ENCODE measurements at places on chromosomes 12 and 14. TPM values are rescaled to one million over a fixed set of nuclear protein-coding genes. Genes with fewer than 3 reads are reported as not detected.

Gene PIWIL1
- total RNA-seq, result not detected

Gene ZBTB25
- total RNA-seq, result 5.0 TPM

Gene ORAI1
- total RNA-seq, result 8.3 TPM

Gene LMO3
- 12.4 TPM for total RNA-seq

Gene DDX11
- total RNA-seq, result 5.3 TPM

Gene GALNT8
- 2.0 TPM for total RNA-seq

Gene INHBC
- not detected for total RNA-seq

Gene BDKRB1
- total RNA-seq, result 20.0 TPM

Gene NINJ2
- total RNA-seq, result 5.4 TPM

Gene TGM1
- 11.9 TPM for total RNA-seq

Gene SOAT2
- total RNA-seq, result not detected

Gene CIROP
- total RNA-seq, result not detected

Gene OAS2
- total RNA-seq, result 6.8 TPM

Gene ANKS1B
- total RNA-seq, result 3.1 TPM

Gene ACTR6
- 12.1 TPM for total RNA-seq

Gene ARHGAP9
- 4.2 TPM for total RNA-seq

Gene PTGES3
- total RNA-seq, result 71.1 TPM

Gene NUMB
- total RNA-seq, result 24.6 TPM

Gene MARS1
- total RNA-seq, result 36.9 TPM

DNA sequence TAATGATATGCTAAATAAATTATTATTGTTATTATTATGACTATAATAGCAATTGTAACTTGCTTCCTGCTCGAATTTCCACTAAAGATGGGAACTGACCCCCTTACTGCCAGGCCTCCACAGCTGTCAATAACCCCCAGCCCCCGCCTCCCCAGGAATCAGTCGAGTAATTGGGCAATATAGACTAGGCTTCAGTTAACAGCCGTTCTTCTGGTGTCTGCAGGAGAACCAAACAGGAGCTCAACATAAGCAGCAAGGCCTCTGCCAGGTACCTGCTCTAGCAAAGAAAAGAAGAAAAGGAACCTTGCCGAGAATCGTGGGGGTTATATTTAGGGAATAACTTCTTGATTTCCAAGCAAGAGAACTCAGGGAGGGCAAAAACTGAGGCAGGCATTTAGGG is 21.8 kb downstream of the HOXC4 start:
- DNase-seq, result no peak

GRCh38 chr12:124736115-124737039 is 127.3 kb downstream of the SCARB1 start:
- DNase-seq, result no peak

DNA sequence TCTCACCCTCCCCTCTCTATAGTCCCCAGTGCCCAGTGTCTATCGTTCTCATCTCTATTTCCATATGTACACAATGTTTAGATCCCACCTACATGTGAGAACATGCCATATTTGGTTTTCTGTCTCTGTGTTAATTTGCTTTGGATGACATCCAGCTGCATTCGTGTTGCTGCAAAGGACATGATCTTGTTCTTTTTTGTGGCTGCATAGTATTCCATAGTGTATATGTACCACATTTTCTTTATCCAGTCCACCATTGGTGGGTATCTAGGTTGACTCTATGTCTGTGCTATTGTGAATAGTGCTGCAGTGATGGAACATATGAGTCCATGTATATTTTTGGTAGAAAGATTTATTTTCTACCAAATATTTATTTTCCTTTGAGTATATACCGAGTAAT is 45.7 kb downstream of the ACSS3 start:
- DNase-seq, result no peak

DNA sequence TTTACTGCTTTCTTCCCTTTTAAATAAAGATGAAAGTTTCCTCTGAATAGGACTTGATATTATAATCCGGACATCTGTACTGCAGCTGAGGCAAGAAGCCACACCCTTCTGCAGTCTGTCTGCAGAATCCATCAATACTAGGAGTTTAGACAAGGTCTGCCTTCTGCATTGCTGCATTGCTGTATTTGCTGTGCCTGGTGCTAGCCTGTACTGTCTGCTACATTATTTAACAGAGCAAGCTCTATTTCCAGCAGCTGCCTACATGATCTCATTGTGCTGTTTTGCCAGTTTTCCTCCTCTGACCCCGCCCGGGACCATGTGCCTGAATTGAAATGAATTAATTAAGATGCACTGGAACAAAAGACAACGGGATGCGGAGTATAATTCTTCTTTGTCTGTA is 1.7 kb downstream of the TUBA1A start:
- DNase-seq, result peak; percentile 70

DNA sequence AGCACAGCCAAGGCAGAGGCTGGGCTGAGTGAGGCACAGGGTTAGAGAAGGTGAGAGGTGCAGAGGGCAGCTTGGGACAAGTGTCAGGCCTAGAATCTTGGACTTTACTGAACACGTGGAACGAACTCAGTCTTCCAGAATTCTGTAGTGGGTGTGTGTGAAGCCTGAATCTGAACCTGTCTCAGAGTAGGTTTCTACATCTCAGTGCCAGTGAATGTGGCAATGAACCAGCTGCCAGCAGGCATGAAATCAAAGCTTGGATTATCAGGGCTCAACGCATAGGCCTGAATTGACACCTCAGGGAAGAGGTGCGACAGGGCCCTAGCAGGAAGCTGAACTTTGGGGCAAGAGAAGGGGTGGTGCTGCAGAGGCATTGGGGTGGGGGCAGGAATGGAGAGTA is 104.6 kb downstream of the SAMD4A start:
- peak; percentile 57 for DNase-seq

- no peak for DNase-seq
Observed at GRCh38 chr12:104570174-104570907, 113.6 kb downstream of the CHST11 start.

- no peak for DNase-seq
Observed at GRCh38 chr14:80522936-80523335, 311.6 kb upstream of the DIO2 start.

DNA sequence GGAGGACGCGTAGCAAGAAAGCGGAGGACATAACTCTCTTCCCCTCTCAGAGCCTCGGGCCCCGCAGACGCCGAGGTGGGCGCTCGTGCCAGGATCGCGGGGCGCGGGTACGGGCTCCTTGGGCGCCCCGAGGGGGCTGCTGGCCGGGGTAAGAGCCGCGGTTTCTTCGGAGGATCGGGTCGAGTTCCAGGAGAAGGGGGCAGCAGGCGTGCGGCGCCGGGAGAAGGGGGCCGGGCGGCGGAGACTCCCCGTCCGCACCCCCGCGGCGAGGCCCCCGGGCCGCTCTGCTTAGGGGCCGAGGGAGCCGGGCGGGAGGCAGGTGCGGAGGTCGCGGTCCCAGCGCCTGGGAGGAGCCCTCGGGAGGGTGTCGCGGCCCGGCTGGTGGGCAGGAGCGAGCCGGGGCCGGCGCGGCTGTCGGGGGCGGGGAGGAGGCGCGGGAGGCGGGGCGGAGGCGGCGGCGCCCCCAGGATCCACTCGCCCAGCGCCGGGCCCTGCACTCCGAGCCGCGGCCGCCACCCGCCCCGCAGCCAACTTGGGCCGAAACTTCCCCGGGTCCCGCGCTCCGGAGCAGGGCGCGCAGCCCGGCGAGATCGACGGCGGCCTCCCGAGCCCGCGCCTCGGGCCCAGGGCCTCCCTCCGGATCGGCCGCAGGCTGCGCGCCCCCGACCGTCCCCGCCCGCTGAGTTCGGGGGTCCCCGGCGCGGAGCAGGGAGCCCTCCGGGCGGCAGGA is 64.4 kb downstream of the FBXL14 start:
- no peak for DNase-seq

- no peak for DNase-seq
Observed at GRCh38 chr14:104094709-104095425, 9.4 kb downstream of the ASPG start.

DNA sequence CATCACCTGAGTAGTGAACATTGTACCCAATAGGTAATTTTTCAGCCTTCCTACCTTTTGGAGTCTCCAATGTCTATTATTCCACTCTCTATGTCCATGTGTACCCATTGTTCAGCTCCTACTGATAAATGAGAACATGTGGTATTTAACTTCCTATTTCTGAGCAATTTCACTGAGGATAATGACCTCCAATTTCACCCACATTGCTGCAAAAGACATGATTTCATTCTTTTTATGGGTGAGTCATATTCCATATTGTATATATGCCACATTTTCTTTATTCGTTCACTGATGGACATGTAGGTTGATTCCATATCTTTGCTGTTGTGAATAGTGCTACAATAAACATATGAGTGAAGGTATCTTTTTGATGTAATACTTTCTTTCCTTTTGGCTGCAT is 16.4 kb upstream of the BTG1 start:
- no peak for DNase-seq

GRCh38 chr14:77184396-77185092 is 2.9 kb downstream of the TMEM63C start:
- peak; percentile 51 for DNase-seq

GRCh38 chr14:23641915-23642588 is 5.9 kb downstream of the DHRS2 start:
- no peak for DNase-seq

DNA sequence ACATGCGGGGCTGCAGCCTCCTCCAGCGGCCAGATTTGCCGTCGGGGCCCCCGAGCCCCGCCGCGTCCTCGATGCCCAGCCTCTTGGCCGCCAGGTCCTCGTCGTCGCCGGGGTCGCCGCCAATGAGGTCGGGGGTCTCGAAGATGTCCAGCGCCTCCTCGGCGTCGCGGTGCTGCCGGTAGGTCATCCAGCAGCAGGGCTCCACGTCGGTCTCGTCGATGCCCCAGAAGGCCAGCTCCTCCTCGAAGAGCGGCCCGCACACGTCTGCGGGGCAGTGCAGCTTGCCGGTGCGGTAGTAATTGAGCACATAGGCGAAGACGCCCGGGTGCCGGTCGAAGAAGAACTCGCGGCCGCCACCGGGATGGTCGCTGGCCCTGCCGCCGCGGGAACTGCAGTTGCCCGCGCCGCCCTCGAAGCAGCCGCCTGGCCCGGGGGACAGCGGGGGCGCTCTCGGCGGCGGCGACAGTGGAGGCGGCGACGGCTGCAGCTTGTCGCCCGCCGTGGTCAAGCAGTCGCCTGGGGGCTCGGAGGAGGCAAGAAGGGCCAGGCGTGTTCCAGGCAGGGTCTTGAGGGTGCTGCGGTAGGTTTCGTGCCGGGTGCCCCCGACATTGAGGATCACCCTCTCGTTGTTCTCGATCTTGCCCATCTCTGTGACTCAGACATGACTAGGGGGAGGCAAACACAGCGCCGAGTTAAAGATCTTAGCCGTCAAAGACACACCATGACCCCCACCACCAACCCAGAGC is 2.1 kb downstream of the KCNC2 start:
- DNase-seq, result no peak

DNA sequence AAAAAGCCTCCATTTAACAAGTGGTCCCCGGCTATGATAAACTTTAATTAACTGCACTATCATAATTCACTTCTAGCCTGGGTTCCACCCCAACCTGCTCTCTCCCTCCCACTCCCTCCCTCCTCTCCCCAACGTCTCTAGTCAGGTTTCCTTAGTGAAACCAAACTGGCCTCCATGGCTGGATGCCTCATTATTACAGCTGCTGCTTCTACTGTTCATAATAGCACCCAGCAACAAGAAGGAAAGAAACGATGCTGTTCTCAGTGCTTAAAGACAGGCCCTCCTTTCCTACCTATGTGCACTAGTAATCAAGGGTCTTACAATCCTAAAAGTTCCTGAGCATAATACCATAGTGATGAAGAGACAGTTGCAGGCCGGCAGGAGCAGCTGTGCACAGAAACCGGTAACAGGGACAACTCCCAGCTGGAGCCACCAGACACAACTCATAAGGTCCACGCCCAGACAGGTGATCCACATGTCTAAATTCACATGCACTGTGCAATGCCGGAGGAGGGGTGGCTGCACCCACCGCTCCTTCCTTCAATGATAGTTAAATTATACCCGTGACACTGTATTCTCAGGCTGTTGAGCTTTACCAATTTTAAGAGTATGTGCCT is 6.2 kb downstream of the IRF2BPL start:
- no peak for DNase-seq

DNA sequence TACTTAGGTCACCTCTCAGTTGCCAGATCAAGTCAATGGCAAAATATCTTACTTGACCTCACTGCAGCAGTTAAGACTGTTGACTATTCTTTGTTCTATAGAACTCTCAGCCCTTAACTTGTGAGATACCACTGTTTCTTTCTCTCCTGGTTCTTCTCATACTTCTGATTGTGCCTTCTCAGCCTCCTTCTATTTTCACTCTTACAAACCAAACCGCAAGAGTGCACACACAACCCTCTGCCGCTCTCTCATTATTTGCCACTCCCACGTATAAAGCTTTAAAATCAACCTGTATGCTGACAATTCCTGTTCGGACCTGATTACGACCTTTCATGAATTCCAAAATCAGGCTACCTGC is 4.5 kb downstream of the E2F7 start:
- no peak for DNase-seq

DNA sequence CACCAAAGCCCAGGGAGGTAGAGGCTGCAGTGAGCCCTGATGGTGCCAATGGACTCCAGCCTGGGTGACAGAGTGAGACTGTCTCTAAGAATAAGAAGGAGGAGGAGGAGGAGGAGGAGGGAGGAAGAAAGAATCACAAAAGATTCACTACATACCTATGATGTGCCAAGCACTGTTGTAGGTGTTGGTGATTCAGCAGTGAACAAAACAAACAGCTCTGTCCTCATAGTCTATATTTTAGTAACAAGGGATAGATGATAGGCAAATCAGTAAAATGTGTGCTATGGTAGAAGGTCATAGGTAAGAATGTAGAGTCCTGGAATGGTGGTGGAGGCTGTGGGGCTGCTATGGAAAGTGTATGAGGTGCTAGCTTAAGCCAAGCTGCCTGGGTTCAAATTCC is 18.0 kb upstream of the ABHD12B start:
- no peak for DNase-seq

DNA sequence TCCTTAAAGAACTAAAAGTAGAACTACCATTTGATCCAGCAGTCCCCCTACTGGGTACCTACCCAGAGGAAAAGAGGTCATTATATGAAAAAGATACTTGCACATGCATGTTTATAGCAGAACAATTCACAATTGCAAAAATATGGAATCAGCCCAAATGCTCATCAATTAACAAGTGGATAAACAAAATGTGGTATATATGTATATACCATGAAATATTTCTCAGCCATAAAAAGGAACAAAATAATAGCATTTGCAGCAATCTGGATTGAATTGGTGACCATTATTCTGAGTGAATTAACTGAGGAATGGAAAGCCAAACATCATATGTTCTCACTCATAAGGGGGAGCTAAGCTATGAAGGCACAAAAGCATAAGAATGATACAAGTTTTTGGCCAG is 64.7 kb upstream of the KRAS start:
- DNase-seq, result no peak

- no peak for DNase-seq
Observed at GRCh38 chr14:51323492-51323891, 83.4 kb downstream of the TMX1 start.

GRCh38 chr14:59918824-59919569 is 947 bp upstream of the LRRC9 start:
- no peak for DNase-seq

- no peak for DNase-seq
Observed at GRCh38 chr14:76386944-76387782, 11.2 kb downstream of the ESRRB start.

DNA sequence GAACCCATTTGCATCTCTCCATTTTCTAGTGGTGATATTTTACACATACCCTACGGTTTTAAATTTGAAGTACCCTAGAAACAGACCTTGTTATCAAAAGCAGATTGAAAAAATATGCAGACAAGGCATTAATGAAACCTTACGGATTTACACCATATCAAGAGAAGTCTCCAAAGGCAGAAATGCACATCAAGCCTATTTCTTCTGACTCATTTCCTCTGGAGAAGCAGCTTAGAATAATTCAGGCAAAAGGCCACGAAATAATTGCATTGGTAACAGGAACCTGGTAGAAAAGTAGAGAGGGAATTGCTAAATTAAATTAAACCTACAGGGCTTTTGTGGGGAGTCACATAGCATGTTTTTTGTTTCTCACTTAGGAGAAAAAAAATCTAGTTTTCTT is 34.7 kb downstream of the KICS2 start:
- no peak for DNase-seq

Measured in right atrium auricular region (tissue), 2 donors.